Epithelial cell of umbilical artery (primary cell): ENCODE measurements at places on chromosomes 7 and 10. TPM values are rescaled to one million over a fixed set of nuclear protein-coding genes. Genes with fewer than 3 reads are reported as not detected.

Gene ENKUR
- total RNA-seq, result not detected in 2 replicates

Gene DIP2C
- 4.4 and 7.1 TPM in 2 replicates for total RNA-seq

Gene NRCAM
- 31.9 and 32.8 TPM in 2 replicates for total RNA-seq

Gene PSAP
- total RNA-seq, result 440 and 475 TPM in 2 replicates

Gene ALOX5
- under 0.01 and 0.15 TPM in 2 replicates for total RNA-seq

Gene MGAM2
- total RNA-seq, result not detected in 2 replicates
